ENCODE measurements at places on chromosomes 1 and 21.

DNA sequence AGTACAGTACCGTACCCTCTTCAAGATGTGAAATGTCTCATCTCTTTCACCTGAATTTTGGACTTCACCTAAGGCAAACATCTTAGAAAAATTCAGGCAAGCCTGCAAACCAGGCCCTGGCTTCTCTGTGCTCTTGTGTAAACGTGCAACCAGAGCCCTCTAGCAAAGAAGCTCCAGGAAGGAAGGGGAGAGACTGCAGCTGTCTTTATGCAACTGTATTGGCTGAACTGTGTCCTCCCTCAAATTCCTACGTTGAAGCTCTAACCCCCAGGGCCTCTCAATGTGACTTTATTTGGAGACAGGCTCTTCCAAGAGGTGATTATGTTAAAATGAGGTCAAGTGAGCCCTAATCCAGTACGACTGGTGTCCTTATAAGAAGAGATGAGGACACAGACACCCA lies 60.3 kb downstream of the SLC45A1 start:
- no peak for DNase-seq

- no peak for DNase-seq
These were observed 31.5 kb downstream of the ESRRG start for GRCh38 chr1:216691710-216692109.

DNA sequence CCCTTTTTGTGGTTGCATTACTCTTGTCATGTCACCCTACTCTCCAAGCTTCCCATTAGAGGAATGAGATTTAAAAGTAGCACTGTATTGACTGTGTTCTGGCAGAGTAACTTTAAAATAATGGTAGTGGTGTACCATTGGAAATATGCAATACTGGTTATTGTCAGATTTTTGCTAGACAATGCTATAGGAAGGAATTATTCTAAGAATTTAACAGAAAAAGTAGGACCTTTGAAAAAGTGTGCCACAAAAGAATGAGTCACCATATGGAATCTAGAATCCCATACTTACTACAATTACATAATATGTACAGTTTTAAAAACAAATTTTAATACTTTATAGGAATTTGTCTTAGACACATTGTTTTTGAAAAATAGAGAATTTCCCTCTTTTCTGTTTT lies 13.8 kb downstream of the MIER1 start:
- no peak for DNase-seq

DNA sequence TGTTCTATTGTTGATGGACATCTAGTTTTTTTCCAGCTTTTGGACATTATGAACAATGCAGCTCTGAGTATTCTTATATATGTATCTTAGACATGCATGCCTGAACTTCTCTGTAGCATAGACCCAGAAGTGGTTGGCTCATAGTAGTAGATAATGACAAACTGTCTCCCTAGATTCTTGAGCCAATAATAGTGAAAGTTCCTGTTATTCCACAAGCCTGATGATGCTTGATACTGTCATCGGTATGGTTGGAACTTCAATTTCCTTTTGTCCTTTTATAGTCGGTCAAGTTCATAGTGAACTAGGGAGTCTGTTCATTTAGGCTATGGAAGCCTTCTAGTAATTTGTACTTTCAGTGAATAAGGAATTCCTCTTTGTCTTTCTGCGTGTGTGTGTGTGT lies 56.8 kb downstream of the MTR start:
- DNase-seq, result no peak

DNA sequence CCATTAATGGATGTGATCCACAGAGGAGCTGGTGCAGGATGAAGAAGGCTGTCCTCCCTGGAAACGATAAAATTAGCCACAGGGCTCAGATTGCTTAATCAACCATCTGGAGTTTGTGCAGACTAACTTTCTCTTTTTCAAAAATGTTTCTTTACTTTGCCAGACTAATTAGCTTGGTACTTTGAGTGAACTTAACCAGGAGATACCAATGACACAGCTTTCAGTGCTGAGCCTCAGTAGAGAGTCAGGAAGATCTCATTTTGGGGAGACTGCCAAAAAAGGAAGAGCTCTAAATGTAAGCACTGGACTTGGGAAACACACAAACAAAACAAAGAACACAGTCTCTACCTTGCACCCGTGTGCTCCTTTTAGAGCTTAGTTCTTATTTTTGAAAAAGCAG lies 248.1 kb upstream of the DEPDC1 start:
- no peak for DNase-seq

- DNase-seq, result no peak
These were observed 16.9 kb downstream of the TCEANC2 start for GRCh38 chr1:54070171-54070837.

- DNase-seq, result no peak
These were observed 10.7 kb downstream of the FOXO6 start for GRCh38 chr1:41371630-41372599.

DNA sequence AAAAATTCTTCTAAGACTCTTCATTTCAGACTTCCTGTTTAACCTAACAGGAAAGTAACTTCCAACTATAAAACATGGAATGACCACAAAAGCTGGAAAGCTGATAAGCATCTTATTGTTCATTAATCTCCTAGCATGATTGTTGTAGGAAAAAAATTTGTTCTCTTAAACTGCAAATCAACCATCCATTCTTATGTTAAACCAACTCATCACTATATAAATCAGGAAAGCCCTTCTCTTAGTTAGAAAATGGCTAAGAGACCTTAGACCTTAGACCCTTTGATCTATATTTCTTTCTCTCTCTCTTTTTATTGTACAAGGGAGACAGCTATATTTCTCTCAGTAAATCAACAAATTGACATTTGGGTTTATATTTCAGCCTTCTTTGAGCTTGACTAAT lies 101.4 kb downstream of the UBE2U start:
- no peak for DNase-seq

GRCh38 chr1:206939841-206940587 lies 6.3 kb downstream of the PIGR start:
- no peak for DNase-seq
